ENCODE measurements at places on chromosomes 5 and 9. TPM values are rescaled to one million over a fixed set of nuclear protein-coding genes. Genes with fewer than 3 reads are reported as not detected.

PRUNE2 gene
- 10.2 TPM for total RNA-seq

GRCh38 chr5:130502702-130503101 lies 598.4 kb downstream of the CHSY3 start:
- DNase-seq, result no peak

DNA sequence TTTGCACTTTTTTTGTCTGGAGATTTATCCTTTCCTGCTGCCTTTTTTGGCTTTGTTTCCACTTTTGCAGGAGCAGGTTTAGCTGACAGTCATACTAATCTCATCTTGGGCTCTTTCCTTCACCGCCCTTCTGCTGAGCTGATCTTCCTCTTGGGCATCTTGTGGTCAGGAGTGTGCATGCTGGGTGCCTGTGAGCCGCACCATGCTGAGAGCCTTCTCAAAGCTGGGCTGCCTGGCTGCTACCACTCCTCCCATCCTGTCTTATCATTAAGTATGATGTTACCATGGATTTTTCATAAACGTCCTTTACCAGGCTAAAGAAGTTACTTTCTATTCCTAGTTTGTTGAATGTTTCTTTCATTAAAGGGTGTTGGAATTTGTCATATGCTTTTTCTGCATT lies 49.5 kb upstream of the MCCC2 start:
- DNase-seq, result no peak

DNA sequence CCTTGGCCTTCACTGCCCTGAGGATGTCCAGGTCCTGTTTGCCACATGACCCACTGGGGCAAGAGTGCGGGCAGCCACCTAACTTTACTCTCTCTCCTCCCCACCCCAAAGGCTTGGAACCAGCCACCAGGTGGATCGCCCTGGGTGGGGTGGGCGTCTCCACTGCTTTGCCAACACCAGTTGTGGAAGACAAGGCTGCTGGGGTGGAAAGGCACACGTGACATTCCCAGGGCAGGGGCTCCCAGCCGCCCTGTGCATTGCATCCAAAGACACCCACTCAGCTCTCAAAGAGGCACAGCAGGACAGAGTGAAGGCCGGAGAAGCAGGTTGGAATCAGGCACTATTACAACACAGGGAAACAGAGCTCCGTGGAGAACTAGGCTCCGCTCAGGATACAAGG lies 162.2 kb downstream of the OLFM1 start:
- no peak for DNase-seq

DNA sequence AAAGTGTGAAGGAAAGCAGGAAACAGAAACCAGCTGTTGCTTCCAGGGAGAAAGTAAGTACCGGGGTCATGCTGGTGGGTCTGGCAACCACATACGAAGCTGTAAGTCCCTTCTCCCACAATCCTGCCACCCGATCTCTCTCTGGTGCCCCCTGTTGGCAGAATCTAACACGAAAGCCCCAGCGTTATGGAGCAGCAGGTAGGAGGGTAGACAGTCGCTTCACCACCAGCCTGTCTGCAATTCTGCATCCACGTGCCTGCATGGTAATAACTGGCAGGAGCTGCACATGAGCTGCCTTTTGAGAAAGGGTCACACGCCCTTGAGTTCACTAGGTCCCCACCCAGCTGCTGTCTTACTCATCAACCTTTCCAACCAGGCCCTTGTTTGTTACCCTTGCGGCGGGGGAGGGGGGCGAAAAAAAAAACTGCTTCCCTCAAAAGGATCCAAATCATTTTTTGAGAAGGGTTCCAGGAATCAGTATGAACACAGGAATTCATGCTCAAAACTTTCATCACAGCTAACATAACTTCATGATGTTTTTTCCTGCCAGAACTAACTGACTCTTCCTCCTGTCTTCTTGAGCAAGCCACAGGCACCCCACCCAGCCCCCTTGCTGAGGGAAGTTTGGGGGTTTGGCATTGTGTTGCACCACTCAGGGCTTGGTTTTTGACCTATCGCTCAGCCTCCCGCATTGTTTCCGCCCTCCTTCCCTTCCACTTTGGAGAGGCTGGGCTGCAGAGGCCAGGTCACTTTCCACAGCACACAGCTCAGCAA lies 19.6 kb upstream of the TMEM252 start:
- DNase-seq, result no peak

GRCh38 chr9:5549658-5550650 lies 39.6 kb downstream of the PDCD1LG2 start:
- DNase-seq, result no peak

DNA sequence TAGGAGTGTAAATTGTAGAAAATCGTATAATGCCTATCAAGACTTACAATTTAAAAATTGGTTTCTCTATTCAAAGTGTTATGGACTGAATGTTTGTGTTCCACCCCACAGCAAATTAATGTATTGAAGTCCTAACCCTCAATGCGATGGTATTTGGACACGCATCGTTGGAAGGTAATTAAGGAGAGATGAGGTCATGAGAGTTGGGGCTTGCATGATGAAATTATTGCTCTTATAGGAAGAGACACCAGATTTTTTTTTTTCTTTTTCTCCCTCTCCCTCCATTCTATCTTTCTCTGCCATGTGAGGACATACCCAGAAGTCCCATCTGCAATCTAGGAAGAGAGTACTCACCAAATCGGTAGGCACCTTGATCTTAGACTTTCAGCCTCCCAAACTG lies 189.2 kb downstream of the MAN2A1 start:
- DNase-seq, result no peak

Data from frontal cortex (tissue), 4 donors.